ENCODE measurements at places on chromosomes 7 and 10.

- no peak for DNase-seq
These were observed 650.4 kb downstream of the SDK1 start for GRCh38 chr7:3951316-3952055.

- no peak for DNase-seq
These were observed 28.4 kb upstream of the PTPRN2 start for GRCh38 chr7:158616050-158616449.

DNA sequence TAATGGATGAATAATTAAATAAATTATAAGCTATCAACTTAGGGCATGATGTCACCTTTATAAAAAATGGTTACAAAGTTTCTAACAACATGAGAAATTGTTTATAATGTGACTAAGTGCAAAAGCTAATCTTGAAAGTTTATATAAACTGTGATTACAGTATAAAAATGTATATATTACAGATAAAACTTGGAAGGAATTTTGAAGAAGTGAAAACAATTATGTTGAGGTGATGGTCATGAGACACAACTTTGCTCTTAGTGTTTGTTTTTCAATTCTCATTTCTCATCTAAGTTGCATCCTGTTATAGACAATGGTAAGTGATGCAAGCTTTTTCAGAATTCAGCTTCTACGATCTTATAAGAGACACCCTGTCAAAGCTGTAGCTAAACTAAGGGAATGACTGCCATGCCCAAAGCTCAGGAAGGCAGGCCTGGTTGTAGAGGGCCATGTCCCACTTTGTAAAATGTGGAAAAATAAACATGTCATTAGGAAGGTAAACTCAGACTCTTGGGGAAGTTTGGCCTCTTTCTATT is 23.9 kb downstream of the MACC1 start:
- DNase-seq, result no peak

- DNase-seq, result no peak
These were observed 15.8 kb upstream of the UBE3C start for GRCh38 chr7:157122800-157123495.

DNA sequence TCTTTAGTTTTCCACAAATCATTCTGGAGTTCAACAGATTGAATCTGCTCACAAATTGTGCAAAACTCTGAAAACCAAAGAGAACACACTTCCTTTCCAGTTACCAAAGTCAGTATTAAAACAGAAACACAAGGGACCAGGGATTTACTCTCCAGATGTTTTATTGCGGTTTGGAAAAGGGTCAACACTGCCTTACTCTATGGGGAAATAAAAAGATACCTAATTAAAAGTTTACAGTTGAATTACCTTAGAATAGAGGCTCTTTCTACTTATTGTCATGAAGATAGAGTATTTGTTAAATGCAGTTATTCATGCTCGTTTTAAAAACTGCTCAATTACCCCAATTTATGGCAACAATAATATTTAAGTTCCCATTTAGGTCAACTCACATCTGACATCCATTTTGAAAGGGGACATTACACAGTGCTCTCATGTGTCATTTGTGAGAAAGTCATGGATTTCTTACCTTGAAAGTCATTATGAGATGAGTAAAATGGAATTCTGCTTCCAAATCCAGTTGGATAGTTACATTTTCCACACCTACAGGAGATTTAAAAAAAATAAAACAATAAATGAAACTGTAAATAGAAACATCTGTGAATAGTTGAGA is 8.4 kb downstream of the LAMB1 start:
- DNase-seq, result no peak

DNA sequence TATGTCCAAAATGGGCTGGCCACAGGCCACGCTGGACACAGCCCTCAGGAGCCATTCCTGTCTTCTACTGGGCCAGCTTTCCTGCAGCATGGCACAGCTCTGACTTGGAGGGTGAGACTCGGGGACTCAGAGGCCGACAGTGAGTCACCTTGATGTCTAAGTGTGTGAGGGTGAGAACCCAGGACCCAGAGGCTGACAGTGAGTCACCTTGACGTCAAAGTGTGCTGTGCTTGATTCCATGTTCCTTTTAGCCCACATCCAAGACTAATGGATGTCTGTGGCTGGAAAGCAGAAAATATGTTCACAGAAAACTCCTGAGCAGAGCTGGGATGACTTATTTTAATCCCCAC is 6.0 kb upstream of the FAM170B start:
- DNase-seq, result no peak

All from stimulated activated CD4-positive, alpha-beta T cell treated with anti-CD3 and anti-CD28 coated beads, Interleukin-15, amount 100 ng/mL, for 24 hours (primary cell).